ENCODE measurements at places on chromosomes 5 and 9. TPM values are rescaled to one million over a fixed set of nuclear protein-coding genes. Genes with fewer than 3 reads are reported as not detected.

DND1 gene
- 4.5 TPM for total RNA-seq

ADAMTS2 gene
- not detected for total RNA-seq

ST8SIA4 gene
- total RNA-seq: 40.3 TPM

ACOT12 gene
- total RNA-seq: not detected

CLIC3 gene
- not detected for total RNA-seq

CCDC112 gene
- total RNA-seq: 9.7 TPM

MOB3B gene
- 0.04 TPM for total RNA-seq

- no peak for DNase-seq
Observed at GRCh38 chr5:150196986-150197385, 7.1 kb downstream of the SLC6A7 start.

- no peak for DNase-seq
Observed at GRCh38 chr5:137287569-137287968, 211.6 kb downstream of the SPOCK1 start.

DNA sequence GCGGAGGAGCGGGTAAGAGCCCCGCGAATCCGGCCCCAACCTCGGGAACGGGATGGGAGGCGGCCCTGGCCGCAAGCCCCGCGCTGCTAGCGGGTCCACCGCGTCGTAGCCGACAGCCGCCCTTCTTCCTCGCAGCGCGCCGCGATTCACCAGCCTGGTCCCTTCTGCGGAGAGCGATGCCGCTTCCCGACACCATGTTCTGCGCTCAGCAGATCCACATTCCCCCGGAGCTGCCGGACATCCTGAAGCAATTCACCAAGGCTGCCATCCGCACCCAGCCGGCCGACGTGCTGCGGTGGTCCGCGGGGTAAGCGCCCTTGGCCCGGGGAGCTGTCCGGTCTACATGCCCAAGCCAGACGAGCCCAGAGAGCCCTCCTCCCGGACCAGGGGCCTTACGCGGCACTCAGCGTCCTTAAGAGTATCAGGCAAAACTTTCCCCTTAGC, 335 bp downstream of the ROPN1L start:
- no peak for DNase-seq

DNA sequence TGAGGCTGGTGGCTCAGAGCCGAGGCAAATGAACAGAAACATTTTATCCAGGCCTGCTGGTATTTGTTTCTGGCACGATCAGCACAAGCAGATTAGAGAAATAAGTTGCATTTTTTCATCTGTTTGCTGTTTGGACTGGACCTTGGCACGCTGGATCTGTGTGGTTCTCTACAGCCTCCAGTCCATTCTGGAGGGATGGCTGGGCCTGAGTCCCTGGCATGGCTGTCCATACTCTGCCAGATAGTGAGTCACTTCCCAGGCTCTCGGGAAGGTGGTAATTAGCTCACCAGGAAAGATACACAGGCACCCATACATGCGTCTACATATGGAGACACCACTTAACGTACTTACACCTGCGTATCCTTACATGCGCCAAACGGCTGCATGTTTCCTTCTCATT, 78.6 kb downstream of the SPRY4 start:
- no peak for DNase-seq

DNA sequence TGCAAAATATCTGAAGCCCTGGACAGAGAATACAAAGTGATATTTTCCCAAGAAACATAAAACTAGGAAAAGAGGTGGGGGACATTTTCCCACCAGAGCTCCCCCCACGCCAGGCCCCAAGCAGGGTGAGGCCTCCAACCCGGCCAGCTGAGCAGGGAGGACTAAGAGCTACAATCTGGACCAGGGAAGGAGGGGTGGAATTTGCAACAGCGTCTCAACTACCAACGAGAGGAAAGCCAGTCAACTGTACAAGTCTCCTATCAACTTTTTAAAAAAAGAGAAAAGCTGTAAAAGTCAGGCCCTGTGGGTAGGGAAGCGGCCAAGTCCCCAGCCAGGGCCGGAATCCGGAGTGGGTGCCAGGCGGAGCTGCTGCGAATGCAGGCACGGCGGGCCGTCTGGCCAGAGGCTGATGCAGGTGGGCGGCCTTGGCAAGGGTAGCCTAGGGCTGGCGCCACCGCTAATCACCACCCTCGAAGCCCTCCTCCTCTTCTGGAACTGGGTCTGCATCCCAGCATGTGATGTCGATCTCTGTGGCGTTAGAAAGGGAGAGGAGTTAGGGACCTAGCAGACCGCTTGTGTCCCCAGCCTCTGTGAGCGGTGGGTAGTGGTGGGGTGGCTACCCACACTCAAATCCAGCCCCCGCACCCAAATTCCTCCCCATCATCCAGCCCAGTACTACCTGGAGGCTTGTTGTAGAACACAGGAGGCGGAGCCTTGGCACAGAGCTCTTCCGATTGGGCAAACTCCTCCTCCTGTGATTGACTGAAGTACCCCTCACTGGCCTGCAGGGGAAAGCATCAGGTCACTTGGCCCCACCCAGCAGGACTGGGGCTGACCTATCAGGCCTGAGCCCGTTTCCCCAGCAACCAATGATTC, 10.6 kb downstream of the PRR7 start:
- DNase-seq: peak; percentile 95

- no peak for DNase-seq
Observed at GRCh38 chr5:51748647-51749046, 365.4 kb downstream of the ISL1 start.

DNA sequence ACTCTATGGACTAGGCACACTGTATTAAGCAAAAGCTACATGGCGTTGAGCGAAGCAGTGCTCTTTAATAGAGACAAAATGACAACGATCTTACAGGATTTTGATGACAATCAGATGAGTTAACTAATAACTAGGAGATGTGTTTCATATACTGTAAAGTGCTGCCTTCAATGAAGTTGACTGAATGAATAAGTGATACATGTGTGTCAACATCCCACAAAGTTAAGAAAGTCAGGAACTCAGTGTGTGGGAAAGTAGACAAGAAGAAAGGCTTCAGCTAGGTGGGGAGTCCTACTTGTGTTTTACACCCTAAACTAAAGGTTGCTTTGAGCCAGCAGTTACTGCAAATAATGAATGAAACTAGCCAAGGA, 79.6 kb downstream of the PAPPA start:
- no peak for DNase-seq

- DNase-seq: no peak
Observed at GRCh38 chr5:113230711-113231652, 203.8 kb downstream of the TSSK1B start.

- no peak for DNase-seq
Observed at GRCh38 chr9:73615557-73615956, 463.9 kb downstream of the ANXA1 start.

GRCh38 chr9:104885818-104886709, 41.9 kb downstream of the ABCA1 start:
- DNase-seq: no peak

DNA sequence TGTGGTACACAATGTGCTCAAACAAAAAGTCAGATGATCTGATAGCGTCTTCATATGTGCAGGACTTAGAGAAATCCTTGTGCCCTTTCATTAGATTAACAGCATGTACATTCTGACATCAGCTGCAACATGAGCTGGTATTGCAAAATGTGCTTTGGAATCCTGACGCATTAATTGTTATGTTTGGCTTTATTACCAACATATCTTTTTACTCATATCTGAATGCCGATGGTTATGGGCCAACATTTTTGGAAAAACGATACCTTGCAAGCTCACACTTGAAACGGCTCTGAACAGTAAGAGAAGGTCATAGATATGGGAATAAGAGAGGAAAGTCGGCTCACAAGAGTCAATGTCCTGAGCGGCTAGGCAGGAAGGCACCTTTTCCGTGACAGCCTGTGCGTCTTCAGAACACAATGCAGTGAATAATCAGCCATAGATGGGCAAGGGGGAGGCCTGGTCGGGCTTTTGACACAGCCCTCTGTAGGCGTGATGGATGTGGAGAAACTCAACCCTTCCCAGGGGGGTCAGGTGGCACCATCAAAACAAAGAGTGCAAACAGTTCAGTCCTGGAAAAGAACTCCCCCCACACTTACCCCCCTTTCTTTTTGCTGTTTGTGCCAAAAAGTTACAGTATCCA, 36.4 kb upstream of the GAS1 start:
- DNase-seq: no peak

DNA sequence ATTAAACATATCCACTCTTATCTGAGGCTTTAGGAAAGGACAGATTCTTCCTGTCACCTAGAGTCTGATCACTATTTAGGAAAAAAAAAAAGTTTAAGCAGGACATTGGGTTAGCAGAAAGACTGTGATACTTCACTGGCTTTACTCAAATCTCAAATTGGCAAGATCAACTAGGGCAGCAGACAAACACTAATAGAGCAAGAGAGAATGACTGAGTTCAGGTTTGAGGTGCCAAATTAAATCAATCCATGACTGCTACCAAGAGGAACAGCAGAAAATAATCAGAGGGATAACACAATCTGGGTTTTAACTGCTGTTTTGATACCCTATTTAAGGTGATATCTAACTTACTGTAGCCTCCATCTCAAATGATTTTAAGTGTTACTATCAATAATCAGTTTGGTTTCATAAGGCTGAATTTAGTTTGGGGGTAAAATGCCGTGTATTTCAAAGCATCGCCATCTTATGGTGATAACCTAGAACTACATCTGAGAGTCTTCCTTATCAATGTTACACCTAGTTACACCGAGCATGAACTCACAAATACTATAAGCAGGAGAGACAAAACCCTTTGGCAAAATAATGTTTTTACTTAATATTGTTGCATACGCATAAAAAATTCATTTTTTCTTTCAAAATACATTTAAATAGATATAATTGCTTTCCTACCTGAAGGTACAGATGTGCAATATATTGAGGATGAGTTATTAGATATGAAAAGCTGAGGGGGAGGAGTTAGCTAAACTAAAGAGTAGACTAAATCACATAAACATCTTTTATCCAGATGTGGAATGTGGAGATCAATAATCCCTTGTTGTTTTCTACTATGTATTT, 286.4 kb upstream of the CDH12 start:
- DNase-seq: peak; percentile 1

DNA sequence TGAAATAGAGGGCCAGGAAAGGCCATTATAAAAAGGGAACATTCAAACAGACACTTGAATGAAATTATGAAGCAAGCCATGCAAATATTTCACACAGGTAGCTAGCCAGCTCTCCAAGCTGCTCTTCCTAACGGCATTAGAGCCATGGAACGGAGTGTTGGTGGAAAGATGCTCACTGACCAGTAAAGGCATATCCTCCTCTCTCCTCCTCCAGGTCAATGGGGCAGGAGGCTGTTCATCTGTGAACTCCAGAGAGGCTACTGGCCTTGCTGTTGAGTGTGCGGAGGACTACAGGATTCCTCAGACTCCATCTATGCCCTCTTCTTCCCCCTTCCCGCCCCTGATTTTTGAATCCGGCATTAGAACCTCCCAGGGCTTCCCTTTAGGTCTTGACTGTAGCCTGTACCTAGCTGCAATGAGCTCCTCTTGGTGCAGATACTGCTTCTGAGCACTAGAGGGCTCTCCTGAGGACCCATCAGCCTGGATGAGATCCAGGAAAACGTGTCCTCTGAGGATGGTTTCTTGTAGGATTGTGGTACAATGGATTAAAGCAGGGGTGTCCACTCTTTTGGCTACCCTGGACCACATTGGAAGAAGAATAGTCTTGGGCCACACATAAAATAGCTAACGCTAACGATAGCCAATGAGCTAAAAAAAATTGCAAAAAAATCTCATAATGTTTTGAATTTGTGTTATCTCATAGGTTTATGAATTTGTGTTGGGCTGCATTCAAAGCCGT, 162.2 kb downstream of the SREK1 start:
- DNase-seq: peak; percentile 61

- no peak for DNase-seq
Observed at GRCh38 chr9:121364077-121364476, 6.0 kb downstream of the STOM start.
